ENCODE measurements at places on chromosomes 3 and 15.
A peak's percentile ranks its signal among the peaks of the same experiment; 100 is the strongest.

- DNase-seq, result no peak
Measured at GRCh38 chr3:23481011-23481615, 278.0 kb downstream of the UBE2E2 start.

GRCh38 chr15:66251790-66252684 lies 1.5 kb downstream of the MEGF11 start:
- DNase-seq, result peak; percentile 53

DNA sequence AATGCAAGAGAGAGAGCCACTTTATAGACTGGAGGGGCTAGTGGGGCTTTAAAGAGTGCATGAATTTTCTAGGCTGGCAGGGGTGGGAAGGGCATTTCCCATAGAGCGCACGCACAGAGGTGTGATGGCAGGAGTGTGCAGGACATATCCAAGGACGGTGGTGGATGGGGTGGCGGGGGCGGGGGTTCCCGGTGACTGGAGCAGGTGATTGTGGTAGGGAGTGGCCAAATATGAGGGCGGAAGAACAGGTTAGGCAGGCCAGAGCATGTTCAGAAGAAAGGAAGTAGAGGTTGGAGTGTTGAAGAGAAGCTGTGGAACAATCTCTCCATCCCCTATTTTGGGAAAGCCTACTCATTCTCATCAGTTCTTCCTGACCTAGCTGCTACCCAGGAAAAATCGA lies 18.1 kb downstream of the FAM81A start:
- DNase-seq, result no peak

DNA sequence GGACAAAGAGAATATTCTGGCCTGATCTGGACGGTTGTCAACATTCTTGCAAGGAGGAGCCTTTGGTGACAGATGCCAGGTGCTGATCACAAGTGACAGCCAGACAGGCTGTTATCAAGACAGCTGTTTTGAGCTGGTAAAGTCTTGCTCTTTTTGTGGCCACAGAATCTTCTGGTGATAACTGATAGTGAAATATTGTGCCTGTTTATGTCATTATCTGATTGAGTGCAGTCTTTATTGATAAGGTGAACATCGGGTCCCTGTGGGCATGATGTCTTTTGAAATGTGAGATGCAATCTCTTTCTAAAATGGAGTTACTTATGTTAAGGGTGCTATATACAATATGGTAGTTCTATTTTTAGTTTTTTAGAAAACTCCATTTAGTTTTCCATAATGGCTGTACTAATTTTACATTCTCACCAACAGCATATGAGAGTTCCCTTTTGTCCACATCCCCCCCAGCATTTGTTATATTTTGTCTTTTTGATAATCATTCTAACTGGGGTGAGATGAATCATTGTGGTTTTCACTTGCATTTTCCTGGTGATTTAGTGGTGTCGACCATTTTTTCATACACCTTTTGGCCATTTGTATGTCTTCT lies 10.7 kb downstream of the CEP63 start:
- DNase-seq, result no peak

DNA sequence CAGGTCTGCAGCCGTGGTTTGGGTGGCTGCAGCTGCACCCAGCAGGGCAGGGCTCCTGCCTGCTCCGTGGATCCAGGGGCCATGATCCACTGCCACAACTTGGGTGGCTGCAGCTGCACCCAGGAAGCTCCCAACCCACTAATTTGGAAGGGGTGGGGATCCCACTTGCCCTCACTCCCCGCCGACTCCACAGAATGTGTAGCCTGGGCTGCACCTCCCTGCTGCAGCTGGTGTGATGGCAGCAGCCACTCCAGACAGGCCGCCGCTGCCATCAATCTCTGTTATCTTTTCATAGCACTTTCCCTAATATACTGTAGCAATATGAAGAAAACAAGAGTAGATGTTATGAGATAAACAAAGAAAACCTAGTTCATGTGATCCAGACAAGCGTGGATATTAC lies 137.8 kb upstream of the CNTN3 start:
- no peak for DNase-seq

DNA sequence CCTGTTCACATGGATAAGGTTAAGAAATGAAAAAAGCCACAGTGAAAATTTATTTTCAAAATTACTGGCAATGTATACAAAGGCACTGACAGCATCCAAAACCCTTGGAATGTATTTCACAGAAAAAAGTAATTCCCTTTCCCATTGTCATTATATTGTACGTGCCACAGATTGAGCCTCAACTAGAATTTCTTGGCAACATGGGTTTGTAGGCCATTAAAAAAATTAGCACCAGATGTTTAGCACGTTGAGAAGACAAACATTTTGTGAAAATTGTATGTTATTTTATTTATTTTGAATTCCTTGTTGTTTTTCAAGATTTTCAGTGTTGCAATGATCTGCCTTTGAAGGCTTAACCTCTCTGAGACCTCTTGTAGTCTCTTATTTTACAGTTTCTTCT lies 76.3 kb upstream of the EPHB3 start:
- DNase-seq, result no peak

GRCh38 chr3:100984308-100984707 lies 8.9 kb downstream of the ABI3BP start:
- DNase-seq, result no peak

DNA sequence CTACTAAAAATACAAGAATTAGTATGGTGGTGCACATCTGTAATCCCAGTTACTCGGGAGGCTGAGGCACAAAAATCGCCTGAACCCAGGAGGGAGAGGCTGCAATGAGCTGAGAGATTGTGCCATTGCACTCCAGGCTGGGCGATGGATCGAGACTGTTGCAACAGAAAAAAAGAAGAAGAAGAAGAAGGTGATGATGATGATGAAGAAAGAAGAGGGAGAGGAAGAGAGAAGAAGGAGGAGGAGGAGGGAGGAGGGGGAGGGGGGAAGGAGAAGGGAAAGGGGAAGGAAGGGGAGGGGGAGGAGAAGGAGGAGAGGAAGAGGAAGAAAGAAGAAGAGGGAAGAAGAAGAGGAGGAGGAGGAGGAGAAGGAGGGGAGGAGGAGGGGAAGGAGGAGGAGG lies 33.2 kb upstream of the ZNF710 start:
- DNase-seq, result no peak

DNA sequence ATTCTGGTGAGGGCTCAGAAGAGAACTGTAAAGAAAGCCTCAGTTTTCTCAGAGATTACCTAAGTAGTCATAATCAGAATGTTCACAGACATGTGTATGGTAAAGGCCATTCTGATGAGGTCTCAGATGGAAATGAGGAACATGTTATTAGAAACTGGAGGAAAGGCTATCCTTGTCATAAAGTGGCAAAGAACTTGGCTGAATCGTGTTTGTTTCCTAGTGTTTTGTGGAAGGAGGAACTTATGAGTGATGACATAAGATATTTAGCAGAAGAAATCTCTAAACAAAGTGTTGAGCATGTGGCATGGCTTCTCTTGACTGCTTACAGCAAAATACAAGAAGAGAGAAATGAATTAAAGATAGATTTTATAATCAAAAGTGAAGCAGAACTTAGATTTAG lies 12.8 kb upstream of the KLHL40 start:
- DNase-seq, result no peak

GRCh38 chr3:75294124-75294523 lies 370.0 kb upstream of the FRG2C start:
- peak; percentile 45 for DNase-seq

GRCh38 chr15:35885870-35886269 lies 339.9 kb upstream of the DPH6 start:
- DNase-seq, result no peak

GRCh38 chr3:150920236-150920635 lies 15.0 kb upstream of the MINDY4B start:
- no peak for DNase-seq

Data from ovary (tissue), 10 donors.